Motor neuron (in vitro differentiated cells): ENCODE measurements at places on chromosomes 5 and 9.

DNA sequence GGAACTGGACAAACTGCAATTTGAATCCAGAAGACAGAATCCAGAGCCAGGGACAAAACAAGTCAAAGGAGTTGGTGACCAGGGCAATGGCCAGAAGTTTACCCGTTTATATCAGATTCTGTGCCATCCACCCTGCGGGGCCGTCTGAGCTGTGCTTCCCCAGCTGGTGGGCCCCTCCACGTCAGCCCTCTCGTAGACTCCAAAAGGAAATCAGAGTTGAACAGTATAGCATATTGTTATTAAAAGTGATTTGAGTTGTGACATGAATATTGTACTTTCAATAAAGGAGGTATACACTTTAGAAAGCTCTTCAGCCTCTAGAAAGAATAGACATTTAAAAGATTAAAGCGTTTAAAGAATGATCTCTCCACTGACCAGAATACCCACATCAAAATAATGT is 102.4 kb downstream of the NFIB start:
- no peak for ATAC-seq

DNA sequence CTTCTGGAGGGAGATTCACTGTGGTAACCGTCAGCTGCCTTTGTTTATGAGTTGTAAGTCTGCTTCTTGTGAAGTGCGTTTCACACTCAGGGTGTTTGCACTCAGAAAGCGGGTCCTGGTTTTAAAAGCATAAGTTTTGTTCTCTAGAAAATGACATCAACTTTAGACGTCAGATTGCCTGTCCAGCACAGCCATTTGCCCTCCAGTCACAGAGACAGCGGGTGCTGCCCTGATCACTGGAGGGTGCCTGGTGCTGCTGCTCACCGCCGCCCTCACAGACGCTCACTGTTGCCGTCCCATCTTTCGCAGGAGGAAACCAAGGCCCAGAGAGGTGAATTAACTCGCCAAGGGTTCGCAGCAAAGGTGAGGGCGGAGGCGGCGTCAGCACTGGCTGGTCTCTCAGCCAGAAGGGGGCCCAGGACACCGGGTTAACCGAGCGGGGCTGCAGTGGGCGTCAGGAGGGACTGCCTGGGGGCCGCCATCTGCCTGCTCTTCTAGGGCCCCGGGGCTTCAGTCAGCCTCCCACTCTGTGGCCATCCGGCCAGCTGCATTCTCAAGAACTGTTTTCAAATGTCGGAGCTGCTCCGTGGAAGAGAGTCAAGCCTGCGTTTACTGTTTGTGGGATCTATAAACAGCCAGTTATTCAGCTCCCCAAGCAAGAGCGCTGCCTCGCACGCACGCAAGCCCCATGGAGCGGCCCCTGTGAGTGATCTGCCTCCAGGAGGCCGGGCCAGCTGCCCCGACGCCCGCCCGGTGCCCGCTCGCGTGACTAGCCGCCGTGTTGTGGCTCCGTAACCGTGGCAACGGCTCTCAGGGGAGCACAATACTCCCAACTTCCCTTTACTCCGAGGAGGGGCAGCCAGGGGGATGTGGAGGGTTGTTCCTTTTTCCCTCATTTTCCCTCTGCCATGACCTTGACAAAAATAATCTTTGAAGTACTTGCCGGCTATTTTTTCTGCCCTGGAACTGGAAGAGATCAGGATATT is 43.4 kb upstream of the EXOC3 start:
- peak; percentile 96 for ATAC-seq

DNA sequence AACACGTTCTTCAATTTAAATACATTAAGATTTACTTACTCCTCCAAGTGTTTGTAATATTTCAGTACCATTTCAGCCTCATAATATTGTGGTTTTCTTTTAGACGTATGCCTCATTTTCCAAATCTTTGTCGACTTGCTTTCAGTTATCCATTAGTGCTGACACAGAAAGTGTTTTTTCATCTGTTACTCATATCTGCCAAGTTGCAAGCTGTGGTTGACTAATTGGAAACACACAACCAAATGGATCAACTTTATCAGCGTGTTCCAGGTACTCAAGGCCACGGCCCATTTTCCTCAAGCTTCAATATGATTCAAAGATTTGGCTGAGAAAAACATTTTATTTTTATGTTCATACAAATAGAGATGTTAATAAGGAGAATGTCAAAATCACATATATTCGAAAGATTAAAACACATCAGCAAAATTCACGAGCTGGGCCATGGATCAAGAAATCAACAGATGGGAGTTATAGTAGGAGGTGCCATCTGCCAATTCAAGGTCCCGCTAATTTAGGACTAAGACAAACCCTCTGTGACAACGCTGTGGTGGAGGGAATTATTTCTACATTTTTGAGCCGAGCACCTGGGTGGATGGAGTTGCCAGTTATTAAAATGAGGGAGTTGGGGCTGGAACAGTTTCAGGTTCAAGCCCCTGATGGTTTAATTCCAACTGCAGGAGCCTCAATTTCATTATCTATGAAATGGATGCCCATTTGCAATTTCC is 27.2 kb upstream of the CCNJL start:
- ATAC-seq, result no peak

GRCh38 chr5:110735556-110735955 is 3.3 kb upstream of the SLC25A46 start:
- ATAC-seq, result no peak

DNA sequence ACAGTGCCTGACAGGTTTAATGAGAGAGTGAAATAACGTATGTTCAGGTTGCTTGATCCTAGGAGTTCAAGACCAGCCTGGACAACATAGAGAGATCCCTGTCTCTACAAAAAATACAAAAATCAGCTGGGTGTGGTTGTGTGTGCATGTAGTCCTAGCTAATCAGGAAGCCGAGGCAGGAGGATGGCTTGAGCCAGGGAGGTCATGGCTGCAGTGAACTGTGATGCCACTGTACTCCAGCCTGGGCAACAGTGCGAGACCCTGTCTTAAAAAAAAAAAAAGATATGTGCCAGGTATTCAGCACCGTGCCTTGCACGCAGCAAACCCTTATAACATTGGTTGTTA is 38.8 kb upstream of the SPRY4 start:
- ATAC-seq, result no peak

- no peak for ATAC-seq
These were observed 385.2 kb upstream of the KLF4 start for GRCh38 chr9:107874591-107875369.
